Cerebellar cortex (tissue), 1 donor: ENCODE measurements at places on chromosomes 5 and 9.

DNA sequence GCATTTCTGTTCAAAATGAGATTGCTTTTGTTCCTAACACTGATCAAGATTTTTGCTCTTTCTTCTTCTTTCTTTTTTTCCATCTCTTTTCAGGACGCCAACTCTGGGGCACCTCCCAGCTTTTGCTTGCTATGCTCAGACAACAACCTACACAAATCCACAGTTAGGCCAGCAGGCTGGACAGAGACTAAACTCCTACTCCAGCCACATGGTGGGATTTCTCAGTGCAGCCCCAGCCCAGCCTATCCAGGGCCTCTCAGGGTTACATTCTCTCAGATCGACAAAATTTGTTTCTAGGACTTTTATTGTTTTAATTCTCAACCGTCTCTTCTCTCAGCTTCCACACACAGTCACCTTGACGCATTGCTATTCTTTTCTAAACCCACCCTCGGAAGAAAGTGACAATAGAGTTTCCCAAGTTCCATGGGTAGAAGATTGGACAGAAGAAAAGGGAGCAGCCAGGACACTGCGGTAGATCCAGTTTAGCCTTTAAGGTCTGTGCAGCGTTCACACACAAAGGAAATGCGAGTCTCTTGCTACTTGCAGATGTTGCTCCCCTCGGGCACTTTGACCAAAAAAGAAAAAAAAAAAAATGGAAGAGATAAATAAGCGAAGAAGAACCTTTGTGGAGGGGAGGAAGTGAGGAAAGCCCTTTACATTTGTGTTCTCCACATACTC lies 588.6 kb upstream of the GRAMD2B start:
- no peak for DNase-seq

- no peak for DNase-seq
These were observed 43.9 kb downstream of the RXRA start for GRCh38 chr9:134370213-134370492.

GRCh38 chr9:105067895-105068580 lies 140.1 kb upstream of the ABCA1 start:
- no peak for DNase-seq

GRCh38 chr9:100477241-100477640 lies 4.3 kb downstream of the TMEFF1 start:
- no peak for DNase-seq

DNA sequence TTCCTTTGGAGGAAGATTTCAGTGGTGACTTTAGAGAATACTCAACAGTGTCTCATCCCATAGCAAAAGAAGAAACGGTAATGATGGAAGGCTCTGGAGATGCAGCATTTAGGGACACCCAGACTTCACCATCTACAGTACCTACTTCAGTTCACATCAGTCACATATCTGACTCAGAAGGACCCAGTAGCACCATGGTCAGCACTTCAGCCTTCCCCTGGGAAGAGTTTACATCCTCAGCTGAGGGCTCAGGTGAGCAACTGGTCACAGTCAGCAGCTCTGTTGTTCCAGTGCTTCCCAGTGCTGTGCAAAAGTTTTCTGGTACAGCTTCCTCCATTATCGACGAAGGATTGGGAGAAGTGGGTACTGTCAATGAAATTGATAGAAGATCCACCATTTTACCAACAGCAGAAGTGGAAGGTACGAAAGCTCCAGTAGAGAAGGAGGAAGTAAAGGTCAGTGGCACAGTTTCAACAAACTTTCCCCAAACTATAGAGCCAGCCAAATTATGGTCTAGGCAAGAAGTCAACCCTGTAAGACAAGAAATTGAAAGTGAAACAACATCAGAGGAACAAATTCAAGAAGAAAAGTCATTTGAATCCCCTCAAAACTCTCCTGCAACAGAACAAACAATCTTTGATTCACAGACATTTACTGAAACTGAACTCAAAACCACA lies 67.4 kb downstream of the VCAN start:
- no peak for DNase-seq

DNA sequence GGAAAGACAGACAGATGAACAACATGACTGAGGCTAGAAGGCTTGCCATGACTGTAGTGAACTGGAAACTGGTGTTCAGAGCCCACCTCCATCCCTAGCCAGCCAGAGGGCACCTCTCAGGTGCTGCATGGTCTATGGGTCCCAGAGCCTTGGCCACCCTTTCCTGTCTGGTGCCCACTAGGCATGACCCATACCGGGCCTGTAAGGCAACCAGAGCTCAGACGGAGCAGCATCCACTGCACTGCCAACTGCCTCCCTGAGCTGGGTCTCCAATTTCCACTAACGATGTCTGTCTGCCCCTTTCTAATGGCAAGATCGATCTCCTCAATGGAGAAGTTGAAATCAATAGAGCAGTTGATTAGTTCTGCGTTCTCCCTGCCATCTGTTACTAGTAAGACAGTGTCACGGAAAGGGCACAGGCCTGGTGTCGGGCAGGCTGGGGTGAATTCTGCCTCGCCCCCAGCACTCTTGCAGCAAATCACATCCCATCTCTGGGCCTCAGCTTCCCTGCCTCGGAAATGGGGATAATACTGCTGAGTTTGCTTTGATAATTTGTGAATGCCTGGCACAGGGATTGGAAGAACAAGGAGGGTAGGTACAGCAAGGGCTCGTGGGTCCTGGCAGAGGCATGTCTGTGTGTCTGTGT lies 172.3 kb upstream of the MVB12B start:
- DNase-seq: no peak

DNA sequence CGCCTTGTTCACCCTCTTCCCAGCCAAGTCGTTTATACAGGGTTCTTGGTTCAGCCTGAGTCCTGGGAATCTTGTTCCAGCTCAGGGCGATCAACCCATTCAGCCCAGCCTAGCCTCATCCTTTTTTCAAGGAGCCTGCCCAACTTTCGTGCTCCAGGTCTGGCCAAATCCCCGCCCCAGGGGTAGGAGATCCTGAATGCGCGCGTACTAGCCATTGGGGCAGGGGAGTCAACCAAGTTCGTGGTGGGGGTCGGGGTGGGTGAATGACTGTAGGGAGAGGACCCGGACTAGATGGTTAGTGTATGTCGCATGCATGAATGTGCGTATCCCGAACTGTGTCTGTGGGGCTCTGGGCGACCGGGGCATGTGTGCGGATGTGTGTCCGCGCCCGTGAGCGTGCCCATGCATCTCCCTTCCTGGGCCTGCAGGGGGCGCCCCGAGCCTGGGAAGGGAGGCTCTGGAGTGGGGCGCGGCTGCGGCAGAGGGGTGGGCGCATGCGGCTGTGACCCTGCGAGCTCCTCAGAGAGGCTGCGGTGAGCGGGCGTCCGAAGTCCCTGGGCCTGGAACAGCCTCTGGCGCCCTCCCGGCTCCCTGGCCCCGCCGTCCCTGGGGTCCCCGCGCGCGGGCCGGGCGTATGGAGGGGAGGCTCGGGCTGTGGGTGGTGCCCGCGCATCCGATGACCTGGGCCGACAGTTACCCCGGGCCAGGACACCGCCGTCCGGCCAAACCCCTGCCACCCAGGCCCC lies 8.7 kb downstream of the CCL21 start:
- DNase-seq: peak; percentile 67

DNA sequence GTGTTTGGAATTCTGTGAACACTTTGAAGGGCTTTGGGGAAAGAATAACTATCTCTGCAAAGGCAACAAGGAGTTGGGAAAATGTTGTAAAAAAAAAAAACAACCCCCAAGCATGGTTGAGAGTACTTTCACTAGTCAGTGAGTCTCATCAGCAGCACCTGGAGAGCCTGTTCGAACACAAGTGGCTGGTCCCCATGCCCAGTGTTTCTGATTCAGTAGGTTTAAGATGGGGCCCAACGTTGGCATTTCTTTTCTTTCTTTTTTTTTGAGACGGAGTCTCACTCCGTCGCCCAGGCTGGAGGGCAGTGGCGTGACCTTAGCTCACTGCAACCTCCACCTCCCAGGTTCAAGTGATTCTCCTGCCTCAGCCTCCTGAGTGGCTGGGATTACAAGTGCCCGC lies 59.5 kb downstream of the KLF4 start:
- no peak for DNase-seq

DNA sequence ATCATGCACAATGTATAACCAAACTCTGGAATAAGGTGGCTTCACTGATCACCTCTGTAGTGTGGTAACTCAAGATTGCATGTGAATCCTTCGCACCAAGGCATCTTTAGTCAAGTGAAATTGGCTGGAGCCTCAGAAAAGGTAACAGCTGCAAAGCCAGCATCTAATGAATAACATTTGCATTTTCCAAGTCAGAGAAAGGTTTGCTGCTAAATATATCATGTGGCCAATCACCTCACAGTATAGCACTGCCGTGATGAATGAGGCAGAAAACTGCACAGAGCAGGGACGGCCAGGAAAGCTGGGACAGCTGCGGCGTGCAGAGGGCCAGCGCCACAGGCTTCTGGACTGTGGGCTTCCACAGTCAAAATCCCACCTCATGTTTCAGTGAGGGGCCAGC lies 18.5 kb downstream of the MRPS27 start:
- DNase-seq: peak; percentile 63
